ENCODE measurements at places on chromosomes 5 and 9.

- DNase-seq, result no peak
Observed at GRCh38 chr5:174328631-174329299, 283.3 kb downstream of the NSG2 start.

DNA sequence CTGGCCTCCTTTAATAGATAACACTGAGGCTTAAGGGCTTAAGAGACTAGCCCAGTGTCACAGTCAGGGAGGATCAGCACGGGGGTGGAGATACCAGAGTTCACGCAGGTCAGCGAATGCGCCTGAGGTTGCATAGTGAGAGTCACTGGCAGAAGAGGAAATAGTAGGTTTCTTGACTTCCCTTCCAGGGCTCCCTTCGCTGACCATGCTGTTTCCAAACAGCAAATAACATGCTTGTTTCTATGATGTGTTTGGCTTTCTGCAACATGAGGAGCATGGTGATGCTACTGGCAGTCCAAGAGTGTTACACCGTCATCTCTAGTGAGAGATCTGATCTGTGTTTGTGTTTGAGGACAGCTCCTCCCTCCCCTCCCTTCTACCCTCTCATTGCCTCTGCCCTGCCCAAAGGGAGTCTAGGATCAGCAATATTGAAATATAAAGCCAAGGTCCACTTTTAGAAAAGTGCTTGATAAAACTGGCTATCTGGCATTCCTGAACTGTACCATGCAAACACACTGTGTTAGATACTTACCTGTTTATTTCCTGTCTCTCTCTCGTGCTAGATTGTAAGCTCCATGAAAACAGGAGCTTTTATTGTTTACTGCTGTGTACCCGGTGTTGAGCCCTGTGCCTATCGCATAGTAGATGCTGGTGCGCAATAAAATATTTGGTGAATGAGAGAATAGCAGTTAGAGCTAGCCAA is 12.3 kb downstream of the TLE4 start:
- no peak for DNase-seq

GRCh38 chr9:82421498-82421897 is 432.9 kb downstream of the SPATA31D1 start:
- no peak for DNase-seq

- peak; percentile 80 for DNase-seq
Observed at GRCh38 chr9:68825762-68826472, 120.9 kb downstream of the PIP5K1B start.

- no peak for DNase-seq
Observed at GRCh38 chr9:85291266-85291665, 450.5 kb downstream of the AGTPBP1 start.

DNA sequence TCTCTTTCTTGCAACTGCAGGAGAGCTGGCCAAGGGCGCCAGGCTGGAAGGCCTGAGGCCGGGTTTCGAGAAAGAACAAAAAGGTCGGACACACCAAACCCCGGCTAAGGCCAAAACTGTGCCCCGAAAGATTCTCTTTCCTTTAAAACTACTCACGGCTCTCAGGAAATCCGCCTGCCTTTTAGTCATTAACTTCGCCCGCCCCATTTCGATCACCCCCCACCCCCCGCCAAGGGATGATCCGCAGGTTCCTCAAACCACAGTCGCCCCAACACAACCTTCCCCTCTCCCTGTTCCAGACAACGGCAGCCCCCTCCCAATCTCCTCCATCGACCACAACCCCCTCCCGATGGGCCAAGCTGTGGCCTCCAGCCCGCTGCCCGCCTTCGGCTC is 536 bp downstream of the FEM1C start:
- no peak for DNase-seq

GRCh38 chr5:1545805-1546355 is 22.1 kb upstream of the LPCAT1 start:
- DNase-seq, result no peak

- no peak for DNase-seq
Observed at GRCh38 chr5:173501922-173502321, 114.5 kb downstream of the BOD1 start.

- no peak for DNase-seq
Observed at GRCh38 chr9:77507212-77507961, 140.7 kb downstream of the GNA14 start.

GRCh38 chr9:133171161-133171961 is 7.6 kb upstream of the GBGT1 start:
- no peak for DNase-seq

Measured in retinal pigment epithelial cell (primary cell).